CD4-positive, alpha-beta T cell treated with Interleukin-6 at 100 ng/mL for 8 hours (primary cell): ENCODE measurements at places on chromosomes 7 and 10.

- no peak for DNase-seq
Observed at GRCh38 chr7:156668130-156668741, 27.7 kb downstream of the RNF32 start.

- DNase-seq = peak; percentile 53
Observed at GRCh38 chr10:89644967-89645741, at the start of gene PANK1. Gene PANK1, minus strand, starts transcription at chr10:89645242. Its CDS starts 351 bp downstream, at chr10:89644891.

DNA sequence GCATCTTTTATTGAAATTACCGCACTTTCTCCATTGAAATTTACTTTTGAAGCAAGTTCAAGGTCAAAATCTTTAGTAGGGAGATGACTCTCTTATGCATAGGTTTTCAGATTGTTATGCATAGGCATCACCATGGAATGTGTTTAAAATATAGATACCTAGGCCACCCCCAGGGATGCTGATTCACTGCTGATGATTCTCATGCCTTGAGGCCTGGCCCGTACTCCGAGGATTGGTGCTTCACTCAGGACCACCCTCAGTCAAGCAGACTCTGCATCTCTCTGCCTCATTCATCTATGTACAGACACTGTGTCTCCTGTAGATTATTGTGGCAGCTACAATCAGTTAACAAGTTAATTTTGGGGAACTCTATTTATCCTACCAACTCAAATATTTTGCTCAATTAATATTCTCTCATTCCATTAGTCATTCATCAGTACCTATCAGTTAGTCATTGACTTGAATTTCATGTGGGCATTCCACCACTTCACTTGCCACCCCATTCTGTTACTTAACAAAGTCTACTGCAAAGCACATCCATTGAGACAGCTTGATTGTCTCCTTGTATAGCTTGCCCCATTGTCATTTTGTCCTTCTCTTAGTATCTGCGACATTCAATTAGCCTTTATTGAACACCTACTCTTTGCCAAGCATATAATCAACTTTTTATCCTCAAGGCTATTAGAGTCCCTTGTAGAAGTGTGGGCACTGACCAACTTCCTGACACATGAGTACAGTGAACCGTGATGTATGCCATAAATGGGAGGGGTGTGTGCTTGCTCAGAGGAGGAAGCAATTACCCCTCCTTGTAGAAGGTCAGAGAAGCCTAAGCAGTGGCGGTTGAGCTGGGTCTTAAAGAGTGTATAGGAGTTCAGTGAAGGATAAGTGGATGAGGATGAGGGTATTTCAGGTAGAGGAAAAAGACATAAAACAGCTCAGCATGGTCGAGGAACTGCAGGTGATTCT lies 255.6 kb upstream of the BMPER start:
- no peak for DNase-seq

GRCh38 chr7:13042605-13043236 lies 355.3 kb downstream of the ARL4A start:
- no peak for DNase-seq

GRCh38 chr7:131007439-131008330 lies 273.7 kb upstream of the KLF14 start:
- peak; percentile 67 for DNase-seq

DNA sequence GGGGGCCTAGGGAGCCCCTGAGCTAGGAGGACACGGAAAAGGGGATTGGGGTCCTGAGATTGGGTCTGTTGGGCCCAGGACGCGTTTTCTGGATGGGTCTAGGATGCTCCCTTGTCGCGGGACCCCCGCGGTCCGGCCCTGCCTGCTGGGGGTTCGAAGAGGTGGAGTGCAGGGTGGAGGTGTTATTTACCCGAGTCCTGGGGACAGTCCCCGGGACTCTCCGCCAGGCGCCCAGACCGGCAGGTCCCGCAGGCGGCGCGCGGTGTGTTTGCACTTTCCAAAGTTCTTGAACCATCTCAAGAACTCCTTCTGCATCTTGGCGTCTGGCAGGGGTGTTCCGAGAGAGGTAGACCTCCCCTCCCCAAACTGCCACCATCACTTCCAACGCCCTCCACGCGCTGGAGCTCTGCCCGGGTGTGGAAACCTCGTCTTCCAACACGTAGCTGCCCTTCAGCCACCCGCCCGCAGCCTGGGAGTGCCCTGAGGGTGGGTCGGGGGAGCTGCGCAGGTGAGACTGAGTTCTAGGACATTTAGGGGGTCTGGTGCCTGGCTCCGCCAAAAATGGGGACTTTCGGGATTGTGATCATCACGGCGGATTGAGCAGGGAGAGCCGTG lies 569 bp downstream of the CAV1 start:
- DNase-seq = peak; percentile 12

GRCh38 chr10:62590306-62590705 lies 214.2 kb upstream of the ADO start:
- DNase-seq = no peak

DNA sequence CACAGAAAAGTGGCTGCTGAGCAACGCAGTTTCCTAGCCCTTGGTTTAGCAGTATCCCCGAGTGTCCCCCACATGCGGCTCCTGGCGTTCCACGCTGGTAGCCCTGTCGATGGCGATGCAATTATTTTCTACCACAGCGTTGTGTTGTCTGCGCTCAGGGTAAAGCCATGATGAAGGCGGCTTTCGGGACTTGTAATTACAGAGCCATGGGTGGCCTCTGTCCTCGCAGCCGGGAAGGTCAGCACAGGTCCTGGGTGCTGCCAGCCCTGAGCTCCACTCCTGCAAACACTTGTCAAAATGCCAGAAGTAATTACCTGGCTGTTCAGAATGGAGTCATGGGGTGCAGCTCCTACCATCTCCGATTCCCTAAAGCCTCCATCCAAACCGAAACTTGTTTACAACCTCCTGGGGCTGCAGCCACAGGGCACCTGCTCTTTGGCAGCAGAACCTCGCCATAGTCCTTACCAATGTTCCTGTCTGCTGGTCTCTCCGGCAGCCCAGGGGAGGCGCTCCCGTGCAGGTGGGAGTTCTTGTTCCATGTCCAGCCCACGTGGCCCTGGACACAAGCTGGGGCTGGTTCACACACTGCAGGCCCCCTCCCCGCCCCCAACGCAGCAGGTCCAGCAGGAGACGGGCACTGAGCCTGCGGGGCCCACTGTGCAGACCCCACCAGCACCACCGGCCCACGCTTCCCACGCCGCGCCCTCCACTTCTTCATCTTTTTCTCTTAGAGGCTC lies 512.6 kb downstream of the PTPRN2 start:
- DNase-seq = no peak

DNA sequence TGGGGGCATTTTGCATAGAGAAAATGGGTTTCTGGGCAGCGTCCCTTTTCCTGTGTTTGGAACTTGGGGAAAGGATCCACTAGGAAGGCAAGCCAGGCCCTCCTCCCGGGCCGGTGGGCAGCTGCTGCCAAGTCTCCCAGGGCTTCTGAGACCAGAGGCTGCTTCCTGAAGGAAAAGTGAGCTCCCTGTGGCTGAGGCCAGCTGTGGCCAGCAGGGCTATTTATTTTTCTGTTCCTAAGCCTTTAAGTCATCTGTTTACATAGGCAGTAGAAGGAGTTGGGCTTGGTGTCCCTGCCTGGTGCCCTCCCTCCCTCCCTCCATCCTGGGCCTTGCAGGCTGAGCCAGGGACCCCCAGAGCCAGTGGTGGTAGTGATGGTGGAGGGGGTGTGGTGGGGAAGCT lies 70.5 kb upstream of the COL13A1 start:
- DNase-seq = no peak

GRCh38 chr10:103816431-103816830 lies 38.9 kb downstream of the SH3PXD2A start:
- no peak for DNase-seq

GRCh38 chr10:15640536-15641085 lies 79.1 kb downstream of the ITGA8 start:
- no peak for DNase-seq

DNA sequence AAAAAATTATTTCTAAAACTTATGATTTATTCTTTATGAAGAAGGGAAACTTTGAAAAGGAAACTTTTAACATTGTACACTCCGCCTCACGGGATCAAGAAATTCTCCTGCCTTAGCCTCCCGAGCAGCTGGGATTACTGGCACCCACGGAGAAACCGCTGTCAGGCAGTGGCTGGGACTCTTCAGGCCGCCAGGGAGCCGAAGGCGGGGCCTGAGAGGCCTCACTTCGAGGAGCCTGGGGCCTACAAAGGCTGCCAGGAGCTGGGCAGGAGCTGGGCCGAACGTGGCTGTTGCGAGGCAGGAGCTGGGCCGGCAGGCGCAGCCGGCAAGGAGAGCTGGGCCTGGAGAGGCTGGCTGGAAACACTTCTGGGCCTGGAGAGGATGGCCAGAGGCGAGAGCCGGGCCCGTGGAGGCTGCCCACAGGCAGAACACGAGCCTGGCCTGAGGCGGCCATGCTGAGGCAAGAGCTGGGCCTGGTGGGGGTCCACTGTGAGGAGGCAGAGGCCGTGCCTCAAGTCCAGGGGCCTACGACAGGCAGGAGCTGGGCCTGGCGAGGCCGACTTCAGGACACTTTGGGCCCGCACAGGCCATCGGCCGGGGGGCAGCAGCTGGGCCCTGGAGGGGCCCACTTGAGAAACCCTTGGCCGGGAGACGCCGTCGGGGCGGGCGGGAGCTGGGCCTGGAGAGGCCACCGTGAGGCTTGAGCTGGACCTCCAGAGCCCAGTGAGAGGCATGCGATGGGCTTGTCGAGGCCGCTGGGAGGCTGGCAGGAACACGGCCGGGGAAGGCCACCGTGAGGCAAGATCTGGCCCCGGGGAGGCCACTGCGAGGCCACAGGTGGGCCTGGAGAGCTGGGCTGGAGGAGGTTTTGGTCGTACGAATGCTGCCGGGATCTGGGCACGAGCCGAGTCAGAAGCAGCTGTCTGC lies 23.7 kb downstream of the MDH2 start:
- no peak for DNase-seq

DNA sequence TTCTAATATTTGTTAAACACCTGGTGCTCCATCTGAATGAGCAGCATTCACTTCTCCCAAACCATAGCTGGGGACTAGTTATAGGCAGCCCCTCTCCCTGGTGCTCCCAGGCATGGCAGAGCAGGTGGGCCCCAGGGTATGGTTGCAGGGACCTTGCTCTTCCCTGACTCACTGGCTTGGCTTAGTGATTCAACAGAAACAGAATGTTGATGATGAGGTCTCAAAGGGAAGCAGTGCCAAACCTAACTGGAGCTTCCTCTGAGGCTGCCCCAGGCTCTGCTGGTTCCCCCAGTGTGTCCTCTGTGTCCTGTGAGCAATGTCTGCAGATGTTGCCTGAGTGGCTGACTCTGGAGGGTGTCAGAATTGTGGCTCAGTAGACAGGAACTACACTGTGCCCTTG lies 3.7 kb downstream of the GPR26 start:
- no peak for DNase-seq

- DNase-seq = no peak
Observed at GRCh38 chr7:25580141-25580540, 351.9 kb upstream of the NPVF start.

GRCh38 chr10:12777840-12778585 lies 223.5 kb downstream of the CCDC3 start:
- DNase-seq = no peak
